Right ventricle myocardium superior (tissue), 1 donor: ENCODE measurements at places on chromosomes 16 and 17. TPM values are rescaled to one million over a fixed set of nuclear protein-coding genes. Genes with fewer than 3 reads are reported as not detected.

DNA sequence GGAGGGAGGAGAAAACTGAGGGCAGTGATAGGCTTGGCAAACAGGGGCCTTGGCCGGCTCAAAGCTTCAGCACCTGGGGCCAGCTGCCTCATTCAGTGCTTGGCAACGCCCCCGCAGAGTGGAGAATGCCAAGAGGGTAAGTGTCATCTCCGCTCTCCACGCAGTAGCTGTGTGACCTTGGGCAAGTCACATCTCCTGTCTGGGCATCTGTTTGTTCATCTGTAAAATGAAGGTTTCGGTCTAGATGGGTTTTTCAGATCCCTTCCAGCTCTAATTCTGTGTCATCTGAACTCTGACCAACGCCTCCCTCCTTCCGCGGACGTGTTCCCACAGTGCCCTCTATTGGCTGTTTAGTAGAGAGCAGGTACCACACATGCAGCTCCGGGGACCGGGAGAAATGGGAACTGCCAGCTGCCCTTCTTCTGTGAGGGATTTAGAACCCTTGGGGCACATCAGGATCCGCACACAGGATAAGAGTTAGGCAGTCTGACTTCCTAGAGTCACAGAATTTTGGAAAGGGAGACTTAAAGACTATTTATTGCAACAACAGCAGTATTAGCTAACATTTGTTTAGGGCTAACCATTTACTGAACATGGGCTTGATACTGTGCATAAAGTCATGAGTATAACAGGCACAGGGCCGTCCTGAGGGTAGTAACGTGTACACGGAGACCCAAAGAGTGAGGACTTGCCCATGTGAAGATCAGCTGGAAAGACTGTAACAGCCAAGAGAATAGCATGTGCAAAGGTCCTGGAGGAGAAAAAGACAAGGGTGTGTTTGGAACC lies 26.8 kb downstream of the GP2 start:
- peak; percentile 50 for DNase-seq

GRCh38 chr16:20614186-20615141 lies 38.3 kb upstream of the ACSM2B start:
- DNase-seq: no peak

- DNase-seq: no peak
These were observed 14.9 kb downstream of the CMTM4 start for GRCh38 chr16:66681676-66682075.

DNA sequence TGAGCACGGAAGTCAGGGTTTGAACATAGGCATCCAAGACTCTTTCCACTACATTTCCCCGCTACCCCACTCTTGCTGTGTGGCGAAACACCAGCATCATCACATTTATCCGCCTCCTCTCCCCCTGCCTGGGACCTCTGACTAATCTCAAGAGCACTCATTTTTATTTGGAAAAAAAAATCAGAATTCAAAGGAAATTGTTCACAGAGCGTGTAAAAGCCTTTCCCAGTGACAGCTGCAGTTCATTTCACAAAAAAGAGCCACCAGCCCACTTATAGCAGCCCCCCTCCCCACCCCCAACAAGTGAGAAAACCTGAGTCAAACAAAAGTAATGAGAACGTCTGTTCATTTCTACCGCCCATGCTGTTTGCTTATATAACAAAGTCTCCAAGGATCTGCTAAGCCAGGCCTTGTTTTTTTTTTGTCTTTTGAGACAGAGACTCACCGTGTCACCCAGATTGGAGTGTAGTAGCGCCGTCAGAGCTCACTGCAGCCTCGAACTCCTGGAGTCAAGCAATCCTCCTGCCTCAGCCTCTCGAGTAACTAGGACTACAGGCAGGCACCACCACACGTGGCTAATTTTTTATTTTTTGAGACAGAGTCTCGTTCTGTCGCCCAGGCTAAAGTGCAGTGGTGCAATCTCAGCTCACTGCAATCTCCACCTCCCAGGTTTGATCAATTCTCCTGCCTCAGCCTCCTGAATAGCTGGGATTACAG lies 48.3 kb upstream of the HAPSTR1 start:
- DNase-seq: no peak

ZMYND15 gene
- not detected for total RNA-seq

RUNDC1 gene
- 10.0 TPM for total RNA-seq
